ENCODE measurements at places on chromosomes 12 and 14.

DNA sequence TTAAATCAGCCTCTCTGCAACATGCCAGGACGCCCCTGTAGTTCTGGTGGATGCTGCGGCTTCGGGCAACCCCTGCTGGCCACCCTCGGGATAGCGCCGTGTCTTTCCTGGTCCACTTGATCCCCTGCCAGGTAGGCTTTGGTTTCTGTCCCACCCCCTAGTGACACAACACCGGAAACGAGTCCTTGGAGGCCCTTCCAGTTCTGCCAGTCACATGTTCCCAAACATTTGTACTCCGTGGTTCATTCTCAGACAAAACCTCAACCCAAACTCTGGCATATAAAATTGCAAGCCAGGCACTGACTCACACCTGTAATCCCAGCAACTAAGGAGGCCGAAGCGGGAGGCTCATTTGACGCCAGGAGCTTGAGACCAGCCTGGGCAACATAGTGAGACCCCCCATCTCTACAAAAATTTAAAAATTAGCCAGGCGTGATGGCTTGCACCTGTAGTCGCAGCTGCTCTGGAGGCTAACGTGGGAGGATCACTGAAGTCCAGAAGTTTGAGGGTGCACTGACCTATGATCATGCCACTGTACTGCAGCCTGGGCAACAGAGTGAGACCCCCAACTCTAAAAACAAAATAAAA, 37.0 kb downstream of the RASAL1 start:
- peak; percentile 98 for DNase-seq

GRCh38 chr14:102528431-102529170, 19.0 kb upstream of the ANKRD9 start:
- DNase-seq, result no peak

DNA sequence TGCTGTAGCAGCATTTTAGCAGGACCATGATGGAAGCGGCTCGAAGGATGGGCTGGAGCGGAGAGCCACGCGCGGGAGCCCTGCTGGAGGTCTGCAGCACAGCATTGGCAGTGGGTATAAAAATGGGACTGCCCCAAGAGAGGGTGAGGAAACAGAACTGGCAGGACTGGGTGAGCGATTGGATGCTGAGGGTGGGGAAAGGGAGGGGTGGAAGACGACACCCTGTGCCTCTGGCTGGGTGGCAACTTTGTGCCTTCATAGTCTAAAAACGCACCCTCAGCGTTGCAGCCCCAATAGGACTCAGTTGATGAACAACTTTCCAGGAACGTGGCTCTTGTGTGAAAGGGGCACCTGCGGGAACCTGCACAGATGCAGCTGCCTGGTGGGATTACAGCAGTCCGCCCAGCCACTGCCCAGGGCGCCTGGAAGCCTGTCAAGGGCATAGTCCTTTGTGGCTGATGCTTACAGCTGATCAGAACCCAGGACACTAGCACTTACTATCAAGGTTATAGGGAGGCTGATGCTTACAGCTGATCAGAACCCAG, 73.0 kb downstream of the NINJ2 start:
- no peak for DNase-seq

DNA sequence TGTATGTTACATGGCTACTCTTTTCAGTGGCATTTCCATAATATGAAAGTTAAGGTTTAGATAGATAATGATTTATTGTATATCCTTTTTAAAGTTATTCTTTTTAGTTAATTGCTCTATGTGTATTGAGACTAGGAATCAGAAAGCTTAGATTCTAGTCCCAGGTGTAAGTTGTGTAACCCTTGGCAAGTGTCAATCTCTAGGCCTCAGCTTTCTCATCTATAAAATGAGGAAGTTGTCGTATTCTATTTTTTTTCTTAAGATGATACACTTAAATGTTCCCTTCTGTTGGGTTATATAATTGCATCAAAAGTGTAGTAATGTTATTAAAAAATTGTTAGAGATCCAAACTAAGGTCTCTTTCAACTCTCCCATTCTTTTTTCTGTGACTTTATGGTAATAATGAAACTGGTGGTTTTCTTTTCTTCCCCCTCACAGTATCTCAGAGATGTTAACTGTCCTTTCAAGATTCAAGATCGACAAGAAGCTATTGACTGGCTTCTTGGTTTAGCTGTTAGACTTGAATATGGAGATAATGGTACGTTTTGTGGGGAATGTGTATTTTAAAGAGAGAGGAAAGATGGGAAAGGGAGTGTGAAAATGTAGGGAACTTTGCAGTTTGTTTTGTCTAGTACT, 4.1 kb downstream of the RTRAF start:
- DNase-seq, result no peak

DNA sequence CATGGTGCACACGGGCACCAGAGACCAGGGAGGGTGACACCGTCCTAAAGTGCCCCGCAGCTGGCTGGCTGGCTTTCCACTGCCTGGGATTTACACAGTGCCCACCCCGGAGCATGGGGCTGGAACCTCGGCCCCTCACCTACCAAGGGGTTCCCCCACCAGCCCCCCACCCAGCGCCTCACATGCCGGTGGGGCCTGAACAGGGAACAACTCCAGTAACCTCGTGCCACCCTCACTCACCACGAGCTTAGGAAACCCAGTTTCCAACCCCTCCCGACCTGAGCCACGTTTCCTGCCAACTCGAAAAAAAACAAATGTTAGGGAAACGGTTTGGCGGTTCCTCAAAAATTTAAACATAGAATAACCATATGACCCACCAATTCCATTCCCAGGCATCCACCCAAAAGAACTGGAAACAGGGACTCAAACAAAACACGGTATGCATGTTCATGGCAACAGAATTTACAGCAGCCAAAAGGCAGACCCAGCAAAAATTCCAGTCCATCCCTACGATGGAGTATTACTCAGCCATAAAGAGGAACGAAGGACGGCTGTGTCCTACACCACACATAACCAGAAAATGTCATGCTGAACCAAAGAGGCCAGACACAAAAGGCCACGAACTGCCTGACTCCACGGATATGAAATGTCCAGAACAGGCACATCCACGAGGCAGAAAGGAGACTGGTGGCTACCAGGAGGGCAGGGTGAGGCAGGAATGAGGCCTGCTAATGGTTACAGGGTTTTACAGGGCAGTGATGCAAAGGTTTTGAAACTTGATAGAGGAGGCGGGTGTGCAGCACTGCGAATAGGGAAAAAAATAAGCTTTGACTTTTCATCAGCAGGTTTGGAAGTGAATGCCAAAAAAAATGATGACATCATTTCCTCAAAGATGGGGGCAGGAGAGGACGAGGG, 68.9 kb downstream of the NCOR2 start:
- no peak for DNase-seq

GRCh38 chr12:96208801-96209549, 14.8 kb downstream of the ELK3 start:
- no peak for DNase-seq

DNA sequence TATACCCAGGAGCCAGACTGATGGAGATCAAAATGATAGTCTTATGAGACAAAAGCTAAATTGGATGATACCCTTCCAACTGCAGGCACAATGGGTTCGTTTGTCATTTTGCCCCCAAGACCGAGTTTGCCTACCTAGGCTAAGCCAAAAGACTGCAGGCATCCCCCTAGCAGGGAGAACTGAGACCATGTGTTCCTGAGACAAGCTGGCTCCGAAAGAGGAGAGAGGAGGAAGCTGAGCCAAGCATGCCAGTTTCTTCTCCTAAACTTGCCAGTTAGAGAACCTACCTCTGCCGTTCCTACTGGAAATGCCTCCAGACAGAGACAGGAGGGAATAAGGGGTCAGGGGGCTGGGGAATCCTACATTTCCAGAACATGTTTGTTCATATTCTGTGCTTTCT, 8.3 kb upstream of the ELK3 start:
- DNase-seq, result no peak

- peak; percentile 87 for DNase-seq
These were observed 44.7 kb downstream of the CCDC88C start for GRCh38 chr14:91372671-91373495.

- DNase-seq, result peak; percentile 24
These were observed 9.6 kb upstream of the HSPB8 start for GRCh38 chr12:119169150-119169549.
